ENCODE measurements at places on chromosomes 4 and X. TPM values are rescaled to one million over a fixed set of nuclear protein-coding genes. Genes with fewer than 3 reads are reported as not detected.

DNA sequence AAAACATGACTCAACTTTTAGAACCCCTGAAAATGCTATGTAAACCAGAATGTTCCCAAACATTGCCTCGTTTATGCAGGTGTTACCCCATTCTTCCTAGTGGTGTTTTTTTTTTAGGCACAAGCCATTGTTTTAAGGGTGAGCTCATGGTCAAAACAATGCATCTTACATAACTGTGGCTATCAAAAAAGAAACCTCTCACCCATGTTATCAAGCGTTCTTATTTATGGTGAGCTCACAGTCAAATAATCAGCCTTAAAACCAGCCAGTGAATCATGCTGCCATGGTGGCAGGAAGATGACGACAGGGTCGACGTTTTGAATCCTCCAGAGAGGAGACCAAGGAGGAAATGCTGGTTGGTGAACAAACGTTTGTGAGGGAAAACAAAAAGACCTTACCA, 195.2 kb downstream of the KDR start:
- DNase-seq, result peak; percentile 62

GRCh38 chrX:41822892-41823291, 98.9 kb downstream of the GPR82 start:
- no peak for DNase-seq

GRCh38 chrX:41127477-41128192, 42.4 kb downstream of the USP9X start:
- no peak for DNase-seq

- DNase-seq, result peak; percentile 58
Measured at GRCh38 chr4:153564630-153565525, 98.7 kb downstream of the TMEM131L start.

GRCh38 chr4:38781854-38782261, 932 bp downstream of the TLR10 start:
- no peak for DNase-seq

- no peak for DNase-seq
Measured at GRCh38 chr4:19615086-19615689, 636.5 kb upstream of the SLIT2 start.

DNA sequence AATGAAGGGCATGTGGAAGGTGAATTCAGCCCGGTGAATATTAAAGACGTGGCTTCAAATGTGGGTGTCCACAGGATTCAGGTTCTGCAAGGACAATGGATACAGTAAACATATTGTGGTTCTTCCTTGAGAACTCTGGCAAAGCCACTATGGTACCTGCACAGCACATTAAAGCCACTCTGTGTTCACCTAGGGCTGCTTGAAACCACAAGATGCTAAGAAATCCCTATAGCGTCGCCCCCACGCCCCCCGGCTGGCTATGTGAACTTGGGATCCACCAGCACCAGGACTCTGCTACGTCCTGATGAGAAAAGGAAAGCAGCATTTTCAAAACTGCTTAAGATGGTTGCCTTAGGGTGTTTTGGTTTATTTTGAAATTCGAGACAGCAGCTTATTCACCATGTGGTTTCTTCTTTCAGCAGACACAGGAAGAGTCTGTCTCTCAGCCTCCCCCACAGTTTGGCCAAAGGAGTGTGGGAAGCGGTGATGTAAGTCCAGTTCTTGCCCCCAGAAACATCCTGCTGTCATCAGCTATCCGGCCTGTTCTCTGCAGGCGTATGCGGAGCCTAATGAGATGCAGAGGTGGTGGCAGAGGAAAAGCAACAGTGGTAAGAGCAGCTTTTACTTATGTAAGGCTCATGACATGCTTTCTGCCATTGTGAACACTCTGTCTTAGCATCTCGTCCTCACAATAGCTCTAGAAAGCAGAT, 111.5 kb downstream of the AFAP1 start:
- DNase-seq, result peak; percentile 98

GRCh38 chr4:74661427-74662201, 132.7 kb downstream of the BTC start:
- DNase-seq, result peak; percentile 78

GRCh38 chrX:153560000-153560399, 38.9 kb downstream of the CCNQ start:
- peak; percentile 14 for DNase-seq

GRCh38 chr4:53365486-53366300, at the start of gene SCFD2:
Gene SCFD2 (minus strand): TSS chr4:53366061.
- DNase-seq, result peak; percentile 98

- DNase-seq, result no peak
Measured at GRCh38 chr4:170978990-170979389, 834.2 kb upstream of the GALNTL6 start.

AWAT2 gene
- polyA plus RNA-seq, result not detected

GAB3 gene
- polyA plus RNA-seq, result 1.0 TPM

GABRQ gene
- polyA plus RNA-seq, result not detected

PPP4R3C gene
- polyA plus RNA-seq, result not detected

SFRP2 gene
- 1.6 TPM for polyA plus RNA-seq

LONRF3 gene
- not detected for polyA plus RNA-seq

FAM120C gene
- polyA plus RNA-seq, result 4.3 TPM

VEGFC gene
- polyA plus RNA-seq, result 20.6 TPM

ADH7 gene
- not detected for polyA plus RNA-seq

All from GM23248 (cell line).